Iris pigment epithelial cell (primary cell): ENCODE measurements at places on chromosomes 3 and 15.

DNA sequence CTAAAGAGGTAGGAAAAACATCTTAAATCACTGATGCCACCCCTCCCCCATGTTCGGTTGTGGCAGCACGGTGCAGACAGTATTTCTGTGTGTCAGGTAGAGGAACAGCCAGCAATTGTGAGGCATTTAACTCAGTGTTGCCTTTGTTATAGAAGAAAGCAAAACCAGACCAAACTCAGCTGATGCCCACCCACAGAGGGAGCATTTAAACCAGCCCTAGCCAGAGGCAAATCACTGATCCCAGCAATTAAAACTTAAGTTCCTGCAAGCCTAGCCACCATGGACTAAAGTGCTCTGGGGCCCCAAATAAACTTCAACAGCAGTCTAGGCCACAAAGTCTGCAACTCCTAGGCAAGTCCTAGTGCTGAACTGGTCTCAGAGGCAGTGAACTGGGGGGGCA lies 94.5 kb downstream of the CFAP20DC start:
- DNase-seq, result no peak

DNA sequence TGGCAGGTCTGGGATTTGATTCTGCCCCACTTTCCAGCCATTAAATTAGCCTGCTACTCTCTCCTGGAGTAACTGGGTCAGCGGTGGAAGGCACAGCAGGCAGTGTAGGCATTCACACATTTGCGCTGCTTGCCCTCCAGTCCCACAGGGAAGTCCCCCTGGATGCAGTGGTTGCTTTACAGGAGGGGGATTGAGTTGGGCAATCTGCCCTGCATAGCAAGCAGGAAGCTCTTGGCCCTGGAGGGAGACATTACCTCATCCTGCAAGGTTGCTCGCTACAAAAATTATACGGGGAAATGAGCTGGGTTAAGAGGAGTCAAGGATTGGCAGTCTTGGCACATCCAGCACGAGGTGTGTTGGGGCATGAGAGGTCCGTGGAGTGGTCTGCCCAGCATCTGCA lies 14.8 kb downstream of the MCM2 start:
- DNase-seq, result peak; percentile 73

GRCh38 chr15:66897416-66897815 lies 168.0 kb upstream of the SMAD3 start:
- DNase-seq, result no peak

DNA sequence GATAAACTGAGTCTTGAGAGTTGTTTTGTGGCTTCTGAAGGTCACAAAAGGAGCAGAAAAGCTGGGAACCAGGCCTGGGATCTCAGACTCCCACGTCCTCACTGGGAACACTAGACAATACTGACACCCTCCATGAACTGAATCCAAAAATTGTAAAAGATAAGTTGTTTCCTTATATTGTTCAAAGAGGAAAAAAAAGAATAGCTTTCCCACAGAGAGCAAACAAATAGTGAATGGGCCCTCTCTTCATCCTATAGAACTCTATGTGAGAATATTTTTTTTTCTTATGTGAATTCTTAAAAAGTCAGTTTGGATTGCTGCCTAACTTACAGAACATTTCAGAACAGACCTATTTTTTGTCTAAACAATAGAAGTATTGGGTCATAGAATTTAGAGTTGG lies 203.5 kb downstream of the MECOM start:
- no peak for DNase-seq

DNA sequence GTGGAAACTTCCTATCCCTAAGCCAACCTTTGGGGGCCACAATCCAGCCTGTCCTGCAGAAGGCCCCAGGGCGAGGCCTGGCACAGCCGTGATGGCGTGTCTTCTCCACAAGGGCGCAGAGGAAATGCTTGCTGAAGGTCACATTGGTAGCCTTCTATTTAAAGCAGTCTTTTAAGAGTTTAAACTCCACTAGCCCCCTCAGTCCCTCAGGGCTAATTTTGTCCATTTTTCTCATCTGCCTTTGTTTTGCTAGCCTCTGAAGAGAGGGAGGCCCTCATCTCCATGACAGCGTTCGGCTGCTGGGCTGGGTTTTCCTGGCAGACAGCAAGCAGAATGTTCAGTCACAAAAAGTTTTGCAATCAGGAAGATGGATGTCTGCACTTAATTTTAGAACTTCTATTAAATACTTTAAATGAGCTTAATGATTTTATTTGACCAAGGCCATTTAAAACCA lies 40.8 kb downstream of the RARB start:
- peak; percentile 93 for DNase-seq

DNA sequence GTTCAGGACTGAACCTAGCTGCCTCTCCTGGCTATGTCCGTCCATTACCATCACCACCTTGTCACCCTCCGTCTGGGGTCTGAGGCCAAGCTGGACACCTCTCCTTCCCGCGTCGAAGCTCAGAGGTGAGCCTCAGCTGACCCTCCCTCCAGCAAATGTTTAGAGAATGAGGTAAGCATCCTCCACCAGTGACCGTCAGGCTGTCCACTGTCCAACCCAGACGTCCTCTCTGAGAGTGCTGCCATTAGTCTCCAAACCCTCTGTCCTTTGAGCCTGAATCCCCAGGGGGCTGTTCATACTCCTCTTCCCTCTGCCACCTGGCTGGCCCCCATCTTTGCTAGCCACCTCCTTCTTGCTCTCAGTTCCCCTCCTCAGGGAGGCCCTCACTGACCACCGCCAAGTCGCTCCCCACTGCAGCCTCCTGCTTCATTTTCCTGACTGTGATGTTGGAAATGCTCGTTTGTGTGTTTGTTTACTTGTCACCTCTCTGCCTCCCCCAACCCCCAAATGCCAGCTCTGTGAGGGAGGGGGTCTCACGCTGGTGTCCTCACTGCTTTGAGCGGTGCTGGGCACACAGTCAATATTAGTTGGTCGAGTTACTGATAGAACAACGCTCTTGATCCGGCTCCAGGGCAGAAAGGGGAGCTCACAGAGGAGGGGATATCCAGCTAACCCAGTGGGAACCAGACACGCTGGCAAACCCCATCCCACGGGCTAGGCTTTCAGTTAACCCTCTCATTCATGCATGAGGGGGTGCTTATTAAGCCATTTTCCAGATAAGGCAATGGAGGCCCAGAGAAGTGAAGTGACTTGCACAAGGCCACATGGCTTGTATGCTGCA lies 64.9 kb downstream of the IQSEC1 start:
- DNase-seq, result no peak

DNA sequence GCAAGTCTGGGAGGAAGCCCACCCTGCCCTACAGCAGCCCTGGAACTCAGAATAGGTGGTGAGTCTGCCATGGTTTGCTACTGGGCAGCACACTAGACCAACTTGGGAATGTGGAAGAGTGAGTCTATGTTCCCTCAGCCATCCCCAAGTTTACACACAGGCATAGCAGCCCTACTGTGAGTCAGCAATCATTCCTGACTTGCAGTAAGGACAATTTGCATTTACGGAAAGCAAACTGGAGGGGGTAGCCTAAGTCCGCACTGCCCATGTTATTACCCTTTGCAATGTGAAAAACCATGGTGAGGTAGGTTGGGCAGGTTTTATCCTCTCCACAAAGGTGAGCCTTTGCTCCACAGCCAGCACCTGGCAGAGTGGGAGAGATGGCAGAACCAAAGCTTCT lies 4.6 kb downstream of the TCTA start:
- no peak for DNase-seq
